AML-193 (cell line): ENCODE measurements at places on chromosomes 1 and 21.

GRCh38 chr1:117089996-117090395, 29.9 kb downstream of the TTF2 start:
- no peak for DNase-seq

DNA sequence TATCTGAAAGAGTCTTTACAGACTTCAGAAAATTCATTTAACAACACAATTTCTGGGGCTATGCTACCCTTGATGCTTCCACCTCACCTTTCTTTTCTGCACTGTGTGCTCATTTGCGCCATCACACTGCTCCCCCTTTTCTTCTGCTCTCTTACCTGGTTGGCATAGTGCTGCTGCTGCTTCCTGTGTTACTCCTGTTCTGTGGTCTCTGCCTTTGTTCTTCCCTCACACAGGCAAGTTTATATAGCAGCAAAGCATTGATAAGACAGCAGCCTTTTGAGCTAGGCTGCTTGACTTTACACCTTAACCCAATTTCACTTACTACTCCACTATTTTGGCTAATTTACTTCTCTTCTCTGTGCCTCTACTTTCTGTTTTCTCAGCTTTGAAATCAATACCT, 18.3 kb downstream of the SGIP1 start:
- DNase-seq = no peak

GRCh38 chr1:109114342-109114674, 393 bp downstream of the ELAPOR1 start:
- no peak for DNase-seq

- DNase-seq = no peak
These were observed 190.4 kb downstream of the NCAM2 start for GRCh38 chr21:21188513-21189195.

DNA sequence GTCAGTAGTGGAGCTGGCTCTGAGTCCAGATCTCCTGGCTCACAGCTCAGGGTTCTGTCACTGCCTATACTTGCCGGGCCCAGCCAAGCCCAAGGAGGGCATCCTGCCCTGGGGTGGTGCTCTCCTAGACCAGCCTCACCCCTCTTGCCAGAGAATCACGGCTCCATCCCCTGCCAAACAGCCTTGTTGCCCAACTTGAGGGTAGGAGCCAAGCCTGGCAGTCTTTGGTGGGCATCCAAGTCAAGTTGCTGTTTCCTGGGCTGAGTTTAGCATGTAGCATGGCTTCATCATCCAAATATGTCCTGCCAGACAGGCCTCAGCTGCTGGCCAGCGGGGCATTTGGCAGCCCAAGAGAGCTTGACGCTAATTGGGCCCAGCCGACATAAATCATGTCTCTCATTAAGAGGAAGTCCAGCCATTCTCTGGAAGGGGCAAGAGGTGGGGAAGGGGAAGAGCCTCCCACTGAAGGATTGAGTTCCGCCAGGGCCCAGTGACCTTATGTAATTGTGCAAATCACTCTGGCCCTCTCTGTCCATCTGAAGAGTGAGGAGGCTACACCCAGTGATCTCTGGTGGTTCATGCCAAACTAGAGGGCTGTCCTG, 22.6 kb upstream of the TRABD2B start:
- DNase-seq = no peak

- DNase-seq = peak; percentile 32
These were observed 522.9 kb downstream of the LRRIQ3 start for GRCh38 chr1:73674945-73675561.

GRCh38 chr1:203135636-203136305, 8.2 kb downstream of the ADORA1 start:
- peak; percentile 55 for DNase-seq

DNA sequence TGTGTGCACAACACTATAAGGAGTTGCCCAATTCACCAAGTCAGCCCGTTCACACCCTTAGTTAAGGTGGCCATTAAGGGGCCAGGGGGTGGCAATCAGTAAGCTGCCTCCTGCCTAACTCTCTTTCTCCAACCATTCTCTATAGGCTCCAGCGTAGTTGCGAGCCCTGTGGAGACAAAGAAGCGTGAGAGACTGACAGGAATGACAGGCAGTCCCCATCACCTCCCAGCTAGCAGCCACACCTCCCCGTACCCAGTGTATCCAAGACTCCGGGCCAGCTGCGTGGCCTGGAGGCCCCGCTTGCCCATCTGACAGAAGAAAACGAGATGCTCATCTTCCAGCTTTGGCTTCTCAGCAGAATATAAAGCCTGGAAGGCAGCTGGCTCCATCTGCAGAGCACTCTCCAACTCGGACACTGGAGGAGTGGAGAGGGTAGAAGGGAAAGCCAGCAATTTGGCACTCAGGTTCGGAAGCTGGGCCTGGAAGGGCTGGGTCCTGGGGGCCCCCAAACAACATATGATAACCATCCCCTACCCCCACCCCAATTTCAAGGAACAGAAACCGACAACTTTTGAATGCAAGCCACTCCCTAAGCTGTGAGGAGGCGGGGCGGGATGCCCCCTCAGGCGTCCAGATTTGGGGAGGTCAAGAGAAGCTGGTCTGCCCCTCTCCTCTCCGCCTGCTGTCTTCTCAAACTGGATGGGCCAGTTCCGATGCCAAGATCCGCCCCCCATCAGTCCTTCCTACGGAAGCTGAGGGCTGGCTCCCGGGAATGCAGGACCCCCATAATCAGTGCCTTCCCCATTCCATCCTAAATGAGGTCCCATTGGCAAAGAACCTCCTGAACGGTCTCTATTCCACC, 872 bp downstream of the TSTD1 start:
- no peak for DNase-seq

GRCh38 chr1:25432749-25433388, 2.2 kb downstream of the MACO1 start:
- no peak for DNase-seq

DNA sequence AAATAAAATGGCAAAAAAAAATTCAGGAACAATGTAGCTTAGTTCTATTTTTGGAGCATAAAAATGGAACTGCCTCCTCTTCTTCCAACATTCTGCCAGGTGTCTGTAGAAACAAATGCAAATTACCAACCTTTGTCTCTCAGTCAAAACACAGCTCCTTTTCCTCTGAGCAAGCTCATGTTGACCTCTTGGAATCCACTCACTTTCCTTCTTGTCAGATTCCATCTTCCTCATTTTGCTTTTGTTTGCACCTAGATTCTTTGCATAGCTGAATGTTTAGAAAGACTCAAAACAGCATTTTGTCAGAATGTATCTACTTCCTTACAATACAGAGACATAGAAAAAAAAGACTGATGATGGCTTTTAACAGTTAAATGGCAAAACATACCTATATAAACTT, 178.2 kb downstream of the ADGRL2 start:
- DNase-seq = no peak

- peak; percentile 93 for DNase-seq
These were observed 1.2 kb downstream of the MAPKAPK2 start for GRCh38 chr1:206685769-206686477.

DNA sequence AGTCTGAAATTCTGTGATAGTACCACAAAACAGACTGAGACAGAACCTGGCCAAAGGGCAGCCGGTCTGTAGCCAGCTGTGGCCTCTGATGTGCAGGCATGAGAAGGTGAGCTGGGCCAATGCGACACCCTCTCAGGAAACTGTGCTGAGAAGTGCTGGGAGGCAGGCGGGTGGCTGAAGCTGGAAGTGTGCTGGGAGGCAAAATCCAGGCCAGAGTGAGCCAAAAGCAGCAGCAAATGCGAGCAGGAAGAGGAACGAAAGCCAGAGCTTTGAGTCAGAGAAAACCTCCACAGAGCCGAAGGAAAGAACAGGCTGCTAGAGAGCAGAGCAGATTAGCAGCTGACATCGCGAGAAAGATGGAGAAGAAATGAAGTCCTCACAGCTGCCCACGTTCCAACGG, 10.2 kb upstream of the ATP13A2 start:
- DNase-seq = no peak

DNA sequence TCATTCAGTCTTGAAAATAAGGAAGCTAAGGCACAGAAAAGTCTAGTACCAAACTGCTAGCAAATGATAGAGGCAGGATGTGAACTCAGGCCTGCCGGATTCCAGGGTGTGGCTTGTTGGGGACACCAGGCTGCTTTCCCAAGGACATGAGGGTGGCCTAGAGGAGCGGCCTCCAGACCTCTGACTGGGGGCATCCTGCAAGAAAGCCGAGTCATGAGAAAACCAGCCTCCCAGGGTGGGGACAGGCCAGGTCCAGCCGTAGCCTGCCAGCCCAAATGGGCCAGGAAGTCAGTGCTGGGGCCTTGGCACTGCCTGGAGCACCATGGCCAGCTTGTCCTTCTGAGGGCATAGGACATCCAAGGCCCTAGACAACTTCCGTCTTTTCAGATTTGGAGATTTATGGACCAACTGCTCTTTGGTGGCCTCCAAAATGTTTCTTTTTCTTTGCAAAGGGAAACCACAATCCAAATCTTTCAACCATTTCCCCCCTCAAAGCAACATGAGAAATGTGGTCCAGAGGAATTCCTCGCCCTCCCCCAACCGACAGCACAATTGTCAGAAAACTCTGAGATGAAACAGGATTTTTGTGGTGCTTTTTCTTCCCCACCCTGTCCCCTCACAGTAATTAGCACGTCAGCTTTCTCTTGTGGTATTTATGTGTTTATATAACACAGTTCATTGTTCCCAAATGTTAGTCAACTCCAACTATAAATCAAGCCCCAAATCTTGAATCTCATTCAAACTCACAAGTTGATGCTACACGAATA, 212.3 kb downstream of the KAZN start:
- DNase-seq = no peak

GRCh38 chr1:232508130-232508701, 121.7 kb downstream of the SIPA1L2 start:
- DNase-seq = no peak

GRCh38 chr1:232627645-232628334, 2.1 kb downstream of the SIPA1L2 start:
- DNase-seq = peak; percentile 65

GRCh38 chr1:214552174-214552608, 789 bp upstream of the PTPN14 start:
- no peak for DNase-seq

GRCh38 chr1:33849211-33849610, 14.7 kb upstream of the HMGB4 start:
- DNase-seq = no peak

DNA sequence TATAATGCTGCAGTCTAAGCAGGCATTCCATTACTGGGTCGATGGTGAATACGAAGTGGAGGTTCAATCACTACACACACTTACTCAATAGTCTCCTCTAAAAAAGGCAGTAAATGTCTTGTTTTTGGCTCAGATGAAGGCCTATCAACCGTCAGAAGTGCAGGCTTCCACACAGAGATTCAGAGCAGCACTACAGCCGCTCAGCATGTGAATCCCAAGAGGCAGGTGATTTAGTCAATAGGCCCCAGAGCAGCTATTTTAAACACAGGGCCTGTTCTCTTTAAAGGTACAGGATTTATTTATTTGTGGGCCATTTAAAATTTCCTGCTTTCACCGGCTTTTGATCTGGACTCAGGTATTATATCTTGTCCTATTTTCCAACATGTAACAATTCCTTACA, 293.7 kb downstream of the RGS7 start:
- no peak for DNase-seq

DNA sequence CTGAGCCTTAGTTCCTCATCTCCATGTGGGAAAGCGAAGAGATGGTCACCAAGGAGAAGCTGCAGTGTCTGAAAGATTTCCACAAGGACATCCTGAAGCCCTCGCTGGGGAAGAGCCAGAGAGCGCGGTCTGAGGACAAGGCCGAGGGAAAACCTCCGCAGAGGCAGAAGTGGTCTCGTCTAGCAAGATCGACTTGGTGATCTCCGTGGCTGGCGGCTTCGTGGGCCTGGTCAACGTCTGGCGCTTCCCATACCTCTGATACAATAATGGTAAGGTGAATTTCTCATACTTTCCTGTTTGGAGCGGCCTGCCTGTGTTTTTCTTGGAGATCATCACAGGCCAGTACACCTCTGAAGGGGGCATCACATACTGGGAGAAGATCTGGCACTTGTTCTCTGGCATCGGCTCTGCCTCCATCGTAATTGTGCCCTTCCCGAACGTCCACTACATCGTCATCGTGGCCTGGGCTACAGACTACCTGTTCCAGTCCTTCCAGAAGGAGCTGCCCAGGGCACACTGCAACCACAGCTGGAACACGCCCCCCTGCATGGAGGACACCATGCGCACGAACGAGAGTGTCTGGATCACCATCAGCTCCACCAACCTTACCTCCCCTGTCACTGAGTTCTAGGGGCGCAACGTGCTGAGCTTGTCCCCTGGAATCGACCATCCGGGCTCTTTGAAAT, 841.1 kb upstream of the TMPRSS15 start:
- DNase-seq = no peak

GRCh38 chr1:192698731-192699130, 62.8 kb downstream of the RGS13 start:
- no peak for DNase-seq

DNA sequence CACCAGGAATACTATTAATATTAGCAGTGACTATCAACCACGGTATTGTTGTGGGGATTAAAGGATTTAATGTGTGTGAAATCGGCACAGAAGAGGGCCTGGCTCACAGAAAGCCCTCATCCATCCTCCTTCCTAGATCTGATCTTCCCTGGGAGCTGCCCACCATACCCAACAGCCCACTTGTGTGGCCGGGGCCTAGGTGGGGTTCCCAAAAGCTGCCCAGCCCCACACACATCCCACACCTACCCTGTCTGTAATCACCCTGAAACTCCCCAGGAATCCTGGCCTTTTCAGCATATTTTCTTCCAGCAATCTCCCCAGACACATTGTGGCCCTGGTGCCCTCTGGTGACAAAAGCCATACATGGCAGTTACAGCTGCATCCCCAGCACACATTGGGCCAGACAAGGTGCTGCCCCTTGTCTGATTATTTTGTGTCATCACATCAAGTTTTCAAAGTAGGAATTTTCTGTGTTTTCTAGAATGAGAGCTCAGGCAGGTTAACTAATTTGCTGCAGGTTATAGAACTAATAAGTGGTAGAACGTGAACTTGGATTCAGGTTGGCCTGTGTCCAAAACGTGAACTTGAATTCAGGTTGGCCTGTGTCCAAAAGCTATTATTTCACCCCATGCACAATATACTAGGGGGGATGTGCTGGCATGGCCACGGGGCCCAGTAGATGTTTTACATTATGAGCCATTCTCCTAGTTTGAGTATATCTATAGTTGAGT, 5.3 kb upstream of the SLC6A9 start:
- peak; percentile 56 for DNase-seq
